ENCODE measurements at places on chromosomes 12 and 14.

- no peak for DNase-seq
These were observed 357.0 kb upstream of the FLRT2 start for GRCh38 chr14:85172889-85173477.

DNA sequence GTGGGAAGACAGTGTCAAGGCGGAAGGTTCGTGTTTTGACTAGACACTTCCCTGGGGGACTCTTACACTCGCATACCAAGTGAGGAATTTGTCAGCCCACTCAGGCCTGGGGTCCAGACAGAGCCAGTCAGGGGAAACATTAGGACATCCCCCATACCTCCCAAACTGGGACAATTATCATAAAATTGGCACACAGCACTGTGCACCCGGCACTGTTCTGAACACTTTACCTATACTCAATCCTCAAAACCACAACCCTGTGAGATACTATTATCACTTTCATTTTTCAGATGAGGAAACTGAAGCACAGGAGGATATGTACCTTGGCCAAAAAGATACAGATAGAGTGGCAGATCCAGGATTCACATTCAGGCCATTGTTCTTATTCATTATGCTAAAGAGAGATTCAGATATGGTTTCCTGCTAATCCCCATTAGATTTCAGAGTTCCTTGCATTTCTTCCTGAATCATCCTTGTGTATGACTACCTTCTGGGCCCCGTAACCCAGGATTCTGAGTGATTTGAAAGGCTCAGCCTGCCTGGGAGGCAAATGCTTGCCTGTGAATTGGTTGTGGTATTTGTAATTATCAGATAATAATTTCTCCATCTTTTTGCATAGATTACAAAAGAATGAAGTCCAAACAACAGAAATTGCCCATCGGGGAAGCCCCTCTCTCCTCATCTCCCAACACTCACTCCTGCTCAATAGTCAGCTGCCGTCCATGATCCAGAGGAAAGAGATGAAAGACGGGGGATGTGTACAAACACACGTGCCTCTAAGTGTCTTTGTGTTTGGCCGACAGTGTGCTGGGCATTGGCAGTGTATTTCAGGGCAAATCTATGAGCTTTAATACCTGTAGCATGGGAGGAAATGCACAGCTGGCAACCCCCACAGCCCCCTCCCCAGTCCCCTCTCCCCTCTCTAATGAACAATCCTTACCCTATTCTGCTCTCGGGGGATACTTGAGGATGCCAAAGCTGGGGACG, 4.6 kb downstream of the TAC3 start:
- no peak for DNase-seq

- no peak for DNase-seq
These were observed 141.0 kb upstream of the RMST start for GRCh38 chr12:97321621-97322020.

GRCh38 chr12:26460361-26460760, 265.0 kb downstream of the SSPN start:
- DNase-seq, result no peak

GRCh38 chr14:95294834-95295599, 24.7 kb downstream of the CLMN start:
- DNase-seq, result no peak

GRCh38 chr14:36478782-36479181, 41.2 kb downstream of the NKX2-1 start:
- no peak for DNase-seq

DNA sequence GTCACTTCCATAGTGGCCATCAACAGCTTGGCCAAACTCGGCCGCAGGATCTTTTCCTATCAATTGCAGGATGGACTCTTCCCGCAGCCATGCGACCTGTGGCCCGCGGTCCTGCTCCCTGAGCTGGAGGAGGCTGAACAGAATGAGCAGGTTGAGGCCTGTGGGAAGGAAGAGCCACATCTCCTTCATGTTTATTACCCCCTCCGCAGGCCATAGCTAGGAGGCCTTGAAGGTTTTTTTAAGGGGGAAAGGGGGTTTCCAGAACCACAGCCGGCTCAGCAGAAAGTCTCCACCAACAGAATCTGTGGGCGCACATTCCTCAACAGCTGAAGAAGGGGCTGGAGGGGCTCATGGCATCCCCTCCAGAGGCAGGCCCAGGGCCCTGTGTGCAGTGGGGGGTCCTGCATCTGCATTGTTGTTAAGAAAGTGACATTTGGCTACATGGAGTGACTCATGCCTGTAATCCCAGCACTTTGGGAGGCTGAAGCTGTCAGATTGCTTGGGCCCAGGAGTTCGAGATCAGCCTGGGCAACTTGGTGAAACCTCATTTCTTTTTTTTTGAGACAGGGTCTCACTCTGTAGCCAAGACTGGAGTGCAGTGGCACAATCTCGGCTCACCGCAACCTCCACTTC, 25.2 kb upstream of the PPP1R13B start:
- DNase-seq, result no peak

- DNase-seq, result no peak
These were observed 296.4 kb downstream of the DPF3 start for GRCh38 chr14:72597252-72598233.

GRCh38 chr12:49889361-49890095, 14.2 kb downstream of the FAIM2 start:
- DNase-seq, result no peak

- no peak for DNase-seq
These were observed 199.1 kb downstream of the FOXN3 start for GRCh38 chr14:89217891-89218290.

DNA sequence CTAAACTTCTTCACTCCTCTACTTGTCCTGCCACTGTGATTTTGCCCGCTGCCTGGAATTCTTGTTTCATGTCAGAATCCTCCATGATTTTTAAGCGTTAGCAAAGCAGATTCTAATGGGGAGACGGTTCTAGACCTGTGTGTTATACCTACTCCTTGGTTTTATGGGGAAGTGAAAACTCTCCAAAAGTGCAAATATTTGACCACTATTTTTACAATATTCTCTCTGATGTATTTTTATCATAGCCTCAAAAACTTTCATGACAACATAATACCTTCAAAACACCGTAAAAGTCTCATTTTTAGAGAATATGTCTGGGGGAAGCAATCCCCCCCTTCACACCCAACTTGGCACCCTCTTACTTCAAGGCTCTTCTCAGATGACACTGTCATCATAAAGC, 12.9 kb upstream of the KRAS start:
- DNase-seq, result no peak

DNA sequence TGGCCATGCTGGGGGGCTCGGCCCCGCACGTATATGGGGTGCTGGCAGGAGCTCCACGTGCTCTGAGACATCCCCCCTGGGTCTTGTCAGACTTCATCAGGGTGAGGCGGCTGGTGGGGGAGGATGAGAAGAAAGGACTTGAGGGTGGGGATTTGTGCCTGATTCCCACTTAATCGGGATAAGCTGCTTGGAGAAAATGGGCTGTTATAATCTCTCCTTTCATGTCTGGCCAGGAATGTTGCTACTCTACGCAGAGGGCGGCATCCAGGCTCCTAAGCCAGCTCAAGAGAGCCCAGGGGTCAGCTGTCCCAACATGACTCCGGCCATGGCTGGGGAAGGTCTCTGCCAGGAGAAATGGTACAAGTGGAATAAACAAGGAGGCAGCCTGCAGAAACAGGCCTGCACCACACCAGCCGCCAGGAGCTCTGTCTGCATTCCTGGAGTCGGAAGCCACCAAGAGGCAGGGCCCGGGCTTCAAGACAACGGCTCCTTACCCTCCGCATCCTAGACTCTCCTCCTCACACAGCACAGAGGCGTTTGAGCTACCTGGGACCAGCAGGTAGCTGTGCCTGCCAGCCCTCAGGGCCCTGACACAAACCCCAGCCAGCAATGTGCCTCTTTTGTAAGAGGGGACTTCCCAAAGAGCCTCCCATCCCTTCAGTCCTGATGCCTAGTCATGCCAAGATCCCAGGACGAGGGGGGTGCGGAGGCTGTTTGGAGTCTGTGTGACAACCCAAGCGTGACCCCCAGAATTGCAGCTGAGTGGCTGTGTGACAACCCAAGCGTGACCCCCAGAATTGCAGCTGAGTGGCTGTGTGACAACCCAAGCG, 195.8 kb upstream of the DIO3 start:
- no peak for DNase-seq

DNA sequence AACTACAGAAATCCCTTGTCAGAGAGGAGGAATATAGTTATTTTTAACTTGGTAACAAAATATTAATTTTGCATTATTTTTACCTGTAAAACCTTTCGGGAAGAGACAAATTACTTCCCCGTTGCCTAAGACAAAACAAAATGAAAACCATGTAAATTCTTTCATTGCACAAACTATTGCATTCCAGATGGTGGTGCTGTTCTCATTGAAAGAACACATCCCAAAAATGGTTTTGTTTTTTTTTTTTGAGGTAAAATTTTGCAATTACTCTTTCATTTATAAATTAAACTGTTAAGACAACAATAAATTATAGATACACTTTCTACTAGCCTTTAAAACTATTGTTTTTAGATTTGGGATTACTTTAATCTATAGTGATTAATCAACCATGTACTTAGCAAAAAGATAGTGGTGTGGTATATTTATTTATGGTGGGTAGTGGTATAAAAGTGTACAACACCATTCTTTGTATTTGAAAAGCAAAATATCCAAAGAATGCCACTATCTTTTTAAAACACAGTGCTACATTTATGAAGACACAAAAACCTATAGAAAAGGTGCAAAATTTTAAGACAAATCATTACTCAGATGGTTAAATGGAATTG, 115.5 kb downstream of the SLC38A1 start:
- no peak for DNase-seq

DNA sequence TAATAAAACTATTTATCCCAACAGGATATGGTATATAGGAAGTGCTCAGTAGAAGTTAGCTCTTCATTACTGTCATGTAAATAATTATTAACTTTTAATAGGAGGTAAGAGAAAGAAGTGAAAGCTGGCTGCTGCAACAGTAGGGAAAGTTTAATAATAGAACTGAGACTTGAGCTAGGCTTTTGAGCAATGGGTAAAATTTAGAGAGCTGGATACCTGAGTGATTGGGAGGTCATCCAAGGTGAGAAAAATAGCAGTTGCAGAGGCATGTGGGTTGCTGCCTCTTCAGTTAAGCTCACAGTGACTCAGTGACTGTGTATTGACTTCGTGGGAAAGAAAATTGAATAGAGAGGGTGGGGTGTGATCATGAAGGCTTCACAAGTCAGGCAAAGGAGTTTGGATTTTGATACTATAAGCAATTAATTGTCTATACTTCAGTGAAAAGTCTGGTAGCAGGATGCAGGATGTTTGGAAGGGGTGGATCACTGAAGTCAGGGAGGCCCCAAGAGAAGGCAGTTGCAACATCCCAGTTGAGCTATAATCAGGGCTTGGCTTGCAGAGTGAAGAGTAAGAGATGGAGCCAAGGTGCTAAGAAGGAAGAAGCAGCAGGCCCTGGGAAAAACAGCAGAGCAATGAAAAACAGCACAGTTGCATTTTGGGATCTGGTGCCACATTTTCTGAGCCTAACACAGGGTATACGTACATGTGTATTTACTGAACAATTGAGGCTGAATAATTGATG, 172.0 kb upstream of the FRMD6 start:
- DNase-seq, result no peak

DNA sequence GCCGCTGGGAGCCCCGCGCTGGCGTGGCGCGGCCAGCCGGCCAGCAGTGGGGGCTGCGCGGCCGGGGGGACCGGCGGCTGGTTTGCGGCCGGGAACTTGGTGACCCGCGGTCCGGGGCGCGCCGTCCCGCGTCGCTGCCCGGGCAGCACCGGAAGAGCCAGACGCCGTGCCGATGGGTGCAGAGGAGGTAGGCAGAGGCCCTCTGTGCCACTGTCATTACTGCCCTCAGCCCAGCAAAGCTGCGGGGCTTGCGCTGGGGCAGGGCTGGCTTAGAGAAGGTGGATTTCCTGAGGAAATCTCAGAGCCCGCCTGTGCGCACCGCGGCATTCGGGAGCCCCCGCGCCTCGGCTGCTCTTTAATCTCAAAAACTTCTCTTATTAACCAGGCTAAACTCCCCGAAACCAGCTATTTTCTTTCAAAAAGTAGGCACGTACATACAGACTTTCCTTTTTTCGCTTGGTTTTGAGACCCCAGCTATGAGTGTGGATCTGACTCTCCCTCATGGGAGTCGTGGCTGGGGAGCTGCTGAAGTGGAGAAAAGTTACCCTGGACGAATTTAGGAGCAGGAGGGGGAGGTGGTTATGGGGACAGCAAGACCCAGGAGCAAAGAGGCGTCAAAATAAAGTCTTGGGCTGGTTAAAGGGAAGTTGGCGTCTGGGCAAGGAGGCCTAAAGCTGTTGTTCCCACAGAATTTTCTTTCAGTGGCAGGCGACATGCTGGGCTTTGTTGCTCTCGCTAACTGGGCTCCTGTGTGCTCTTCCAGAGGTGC, 802 bp downstream of the SUSD6 start:
- DNase-seq, result no peak

GRCh38 chr12:128163086-128163485, 103.9 kb upstream of the TMEM132C start:
- no peak for DNase-seq

DNA sequence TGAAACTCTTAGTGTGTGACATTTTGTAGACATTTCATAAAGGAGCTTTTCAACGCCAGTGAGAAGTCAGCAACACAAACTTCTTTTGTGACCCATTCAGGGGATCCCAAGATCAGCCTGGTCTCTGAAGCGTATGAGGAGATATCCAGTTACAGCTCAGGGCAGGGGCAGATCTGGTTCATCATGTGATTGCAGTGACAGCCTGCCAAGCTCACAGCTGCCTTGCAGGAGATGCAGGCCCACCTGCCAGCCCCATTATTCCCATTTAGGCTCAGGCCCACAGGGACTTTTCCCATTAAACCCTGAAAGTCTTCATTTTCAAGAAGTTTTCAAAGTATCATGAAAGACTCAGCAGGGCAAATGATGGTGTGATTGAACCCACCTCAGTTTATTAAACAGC, 38.3 kb downstream of the SRGAP1 start:
- no peak for DNase-seq

DNA sequence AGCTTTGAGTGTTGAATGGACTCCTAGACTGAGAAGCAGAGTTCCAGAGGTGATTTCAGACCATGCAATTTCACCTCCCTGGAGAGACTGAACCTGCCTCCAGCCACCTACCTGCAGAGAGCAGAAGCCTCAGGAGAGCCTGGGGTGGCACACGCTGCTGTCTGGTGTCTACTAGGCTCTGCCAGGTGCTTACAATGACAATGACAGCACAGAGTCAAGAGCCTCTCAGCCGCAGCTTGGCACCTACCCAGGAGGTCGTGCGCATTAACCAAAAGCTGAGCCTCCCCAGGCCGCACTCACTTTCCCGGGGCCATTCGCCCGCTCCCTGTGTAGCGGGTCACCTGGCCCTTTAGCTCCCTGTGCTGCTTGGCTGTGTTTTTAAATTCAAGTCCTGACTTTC, 63.2 kb downstream of the TESC start:
- DNase-seq, result no peak

DNA sequence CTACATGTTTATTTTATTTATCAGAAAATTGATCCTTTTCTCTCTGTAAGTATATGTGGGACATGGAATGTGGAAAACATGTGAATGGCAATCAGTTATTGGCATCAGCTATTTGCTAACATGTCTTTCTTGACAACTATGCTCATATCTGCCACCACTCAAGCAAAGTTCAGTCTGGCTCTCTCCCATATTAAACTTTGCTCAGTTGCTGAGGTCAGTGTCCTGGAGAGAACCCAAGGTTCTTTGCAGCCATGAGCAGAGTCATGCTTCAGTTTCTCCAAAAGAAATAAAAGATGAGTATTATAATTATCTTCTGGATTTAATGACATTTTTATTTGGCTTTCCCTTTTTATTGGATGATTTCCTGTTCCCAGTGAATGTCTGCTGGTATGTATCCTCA, 42.6 kb downstream of the A2M start:
- DNase-seq, result no peak
